Daoy (cell line): ENCODE measurements at places on chromosomes 5 and 9.

GRCh38 chr5:119304439-119305211 lies 51.2 kb upstream of the TNFAIP8 start:
- DNase-seq, result no peak

GRCh38 chr5:167851416-167851815 lies 440.0 kb upstream of the WWC1 start:
- no peak for DNase-seq

- no peak for DNase-seq
These were observed 34.4 kb downstream of the PAM start for GRCh38 chr5:102789469-102789868.

GRCh38 chr5:14598225-14598624 lies 16.6 kb downstream of the OTULINL start:
- DNase-seq, result no peak
